Cardiac septum (tissue), 1 donor: ENCODE measurements at places on chromosomes 4 and X. TPM values are rescaled to one million over a fixed set of nuclear protein-coding genes. Genes with fewer than 3 reads are reported as not detected.

Gene FRG2
- not detected for total RNA-seq

Gene GPR143
- total RNA-seq = not detected

Gene SLITRK4
- 22.1 TPM for total RNA-seq

Gene SH3D19
- total RNA-seq = 142 TPM

Gene FAM47A
- total RNA-seq = not detected

Gene ZC4H2
- 4.8 TPM for total RNA-seq

Gene PTCHD1
- total RNA-seq = 0.22 TPM

Gene RADX
- 1.0 TPM for total RNA-seq

Gene ZNF630
- 2.9 TPM for total RNA-seq

Gene FMR1NB
- not detected for total RNA-seq

DNA sequence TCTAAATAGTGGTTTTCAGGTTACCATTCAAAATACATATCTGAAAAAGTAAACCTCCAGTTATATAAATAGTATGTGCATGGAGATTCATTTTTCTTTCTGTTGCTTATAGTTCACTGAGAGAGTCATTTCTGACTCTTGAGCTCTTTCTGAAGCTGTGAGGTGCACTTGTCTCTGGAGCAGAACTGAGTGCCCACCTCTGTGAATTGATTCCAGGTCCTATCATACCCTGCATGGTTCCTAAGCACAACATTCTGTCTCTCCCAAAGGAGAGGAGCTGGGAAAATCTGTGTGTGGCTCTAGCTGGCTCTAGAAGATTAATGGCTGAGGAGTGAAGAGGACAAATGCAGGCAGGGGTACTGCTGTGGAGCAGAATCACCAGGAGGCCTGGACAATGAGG is 161.6 kb upstream of the HCCS start:
- DNase-seq = no peak

DNA sequence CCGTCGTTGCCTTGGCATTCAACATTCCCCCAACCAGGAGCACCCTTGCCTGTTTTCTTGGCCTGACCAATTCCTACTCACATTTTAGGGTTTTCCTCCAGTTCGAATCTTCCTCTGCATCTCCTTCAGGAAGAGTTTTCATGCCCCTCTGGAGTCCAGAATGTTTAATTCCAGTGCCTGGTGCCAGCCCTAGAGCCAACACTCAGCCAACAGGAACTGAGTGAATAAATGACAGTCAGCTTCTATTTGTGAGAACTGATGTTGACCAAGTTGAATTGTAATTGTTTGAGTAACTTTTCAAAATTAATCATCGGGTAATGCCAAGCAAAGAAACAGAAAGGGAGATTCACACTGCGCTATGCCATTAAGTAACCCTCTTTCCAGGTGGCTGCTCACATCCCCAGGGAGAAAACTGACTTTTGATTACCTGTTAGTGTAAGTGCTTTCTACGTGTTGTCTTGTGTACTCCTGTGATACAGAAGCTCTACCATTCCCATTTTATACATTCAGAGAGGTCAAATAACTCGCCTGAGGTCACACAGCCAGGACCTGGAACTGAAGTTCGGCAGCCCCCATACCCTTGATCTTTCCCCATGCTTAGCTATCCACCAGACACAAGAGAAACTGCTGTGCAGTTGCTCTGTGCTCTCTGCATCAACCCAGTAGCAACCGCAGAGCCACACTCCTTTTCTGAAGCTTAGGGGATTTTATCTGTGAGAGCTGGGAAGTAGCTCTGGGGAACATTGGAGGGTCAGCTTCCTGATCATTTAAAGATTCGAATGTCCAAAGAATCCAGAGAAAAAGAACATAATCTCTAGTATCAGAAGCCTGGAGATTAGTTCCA is 19.0 kb upstream of the SLC2A9 start:
- DNase-seq = no peak

DNA sequence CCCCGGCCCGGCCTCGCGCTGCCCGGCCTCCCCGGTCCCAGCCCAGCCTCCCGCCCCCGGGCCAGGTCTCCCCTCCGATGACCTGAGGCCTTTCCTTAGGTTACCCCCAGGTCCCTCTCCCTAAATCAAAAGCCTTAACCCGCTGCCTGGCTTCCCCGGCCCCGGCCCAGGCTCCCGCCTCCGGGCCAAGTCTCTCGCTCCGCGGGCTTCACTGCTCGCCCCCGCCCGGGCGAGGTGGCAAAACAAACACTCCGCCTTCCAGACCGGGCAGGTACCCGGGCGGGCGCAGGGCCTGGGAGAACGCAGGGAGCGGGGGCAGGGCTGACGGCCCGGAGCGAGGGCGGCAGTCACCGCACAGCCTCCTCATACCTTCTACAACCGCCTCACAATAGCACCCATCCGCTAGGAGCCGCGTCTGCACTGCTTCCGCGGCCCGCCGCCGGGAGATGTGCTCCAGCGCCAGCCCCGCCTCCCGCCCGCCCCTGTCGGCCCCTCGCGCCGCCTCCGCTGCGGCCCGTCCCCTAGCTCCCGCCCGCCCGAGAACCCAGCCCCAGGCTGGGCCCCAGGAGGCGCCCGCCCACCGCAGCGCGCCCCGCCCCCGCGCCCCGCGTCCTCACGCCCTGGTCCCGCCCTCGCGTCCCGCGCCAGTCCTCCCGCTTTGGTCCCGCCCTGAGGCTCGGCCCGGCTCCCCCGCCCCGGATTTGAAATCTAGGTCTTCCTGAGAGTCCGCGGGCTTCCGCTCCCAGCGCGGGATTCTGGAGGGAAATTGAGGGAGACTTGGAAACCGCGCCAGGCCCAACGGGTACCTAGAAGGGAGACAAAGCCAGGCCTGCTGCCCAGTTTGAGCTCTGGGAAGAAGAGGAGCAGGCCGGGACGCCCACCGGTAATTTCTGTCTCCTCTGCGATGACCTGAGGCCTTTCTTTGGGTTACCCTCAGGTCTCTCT is at the start of the genes CASP3 and PRIMPOL:
Gene CASP3, minus strand, starts transcription at position 422 of the 945 bp plus-strand sequence. CDS start 10,994 bp downstream, outside the sequence.
Gene PRIMPOL, plus strand, starts transcription at position 713 of the 945 bp plus-strand sequence. CDS start 7,403 bp downstream, outside the sequence.
- peak; percentile 99 for DNase-seq

GRCh38 chrX:21700967-21701366 is 42.8 kb upstream of the KLHL34 start:
- no peak for DNase-seq

DNA sequence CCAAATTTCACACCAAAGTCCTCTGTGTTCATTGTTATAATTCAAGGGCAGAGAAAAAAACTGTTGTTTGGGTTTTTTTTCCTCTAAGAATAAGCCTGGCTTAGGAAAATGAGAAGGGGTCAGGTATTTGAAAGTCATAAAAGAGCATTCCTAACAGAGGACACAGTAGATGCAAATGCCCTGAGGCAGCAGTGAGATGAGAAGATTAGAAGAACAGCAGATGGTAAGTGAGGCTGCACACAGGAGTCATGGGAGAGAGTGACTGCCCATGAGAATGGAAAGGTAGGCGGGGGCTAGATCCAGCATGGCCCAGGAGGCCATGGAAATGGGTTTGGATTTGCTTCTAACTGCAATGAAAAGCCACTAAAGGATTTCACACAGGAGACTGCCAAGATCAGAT is 107.5 kb upstream of the RBPJ start:
- no peak for DNase-seq

GRCh38 chrX:45765767-45766166 is 565.1 kb upstream of the DIPK2B start:
- DNase-seq = no peak

DNA sequence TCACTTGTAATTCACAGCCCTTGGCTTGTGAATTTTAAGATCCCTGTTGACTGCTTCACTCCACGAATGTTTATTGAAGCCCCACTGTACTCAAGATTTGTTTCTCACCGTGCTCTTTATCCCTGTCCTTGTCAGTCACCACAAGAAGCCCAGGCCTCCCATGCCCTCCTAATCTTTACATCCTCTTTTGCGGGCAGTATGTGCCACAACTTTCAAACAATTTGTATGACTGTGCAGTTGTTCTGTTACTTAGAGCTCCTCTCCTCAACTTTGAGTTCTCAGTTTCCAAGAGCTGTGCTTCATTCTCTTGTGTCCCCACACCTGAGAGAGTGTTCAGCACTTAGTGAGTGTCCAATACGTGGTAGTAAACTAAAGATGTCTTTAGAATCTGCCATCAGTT is 467.7 kb downstream of the NKX6-1 start:
- no peak for DNase-seq

- no peak for DNase-seq
Observed at GRCh38 chrX:16827225-16827624, 41.0 kb downstream of the TXLNG start.

DNA sequence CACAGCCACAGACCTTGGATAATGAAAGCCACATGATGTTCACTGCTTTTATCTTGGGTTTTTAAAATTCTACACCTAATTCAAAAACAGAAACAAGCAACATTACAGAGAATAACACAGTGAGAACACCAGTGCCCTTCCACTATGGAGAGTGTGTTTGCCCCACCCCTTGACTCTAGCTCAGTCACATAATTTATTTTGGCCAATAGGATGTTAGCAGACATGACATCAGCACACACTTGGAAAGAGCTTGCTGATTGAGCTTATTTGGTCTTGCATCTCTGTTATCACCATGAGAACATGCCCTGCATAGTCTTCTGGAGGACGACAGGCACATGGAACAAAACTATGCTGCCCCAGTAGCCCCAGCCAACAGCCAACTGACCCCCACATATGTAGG is 118.1 kb downstream of the HNRNPD start:
- DNase-seq = no peak

GRCh38 chr4:155473420-155474095 is 96.8 kb upstream of the MAP9 start:
- DNase-seq = no peak

DNA sequence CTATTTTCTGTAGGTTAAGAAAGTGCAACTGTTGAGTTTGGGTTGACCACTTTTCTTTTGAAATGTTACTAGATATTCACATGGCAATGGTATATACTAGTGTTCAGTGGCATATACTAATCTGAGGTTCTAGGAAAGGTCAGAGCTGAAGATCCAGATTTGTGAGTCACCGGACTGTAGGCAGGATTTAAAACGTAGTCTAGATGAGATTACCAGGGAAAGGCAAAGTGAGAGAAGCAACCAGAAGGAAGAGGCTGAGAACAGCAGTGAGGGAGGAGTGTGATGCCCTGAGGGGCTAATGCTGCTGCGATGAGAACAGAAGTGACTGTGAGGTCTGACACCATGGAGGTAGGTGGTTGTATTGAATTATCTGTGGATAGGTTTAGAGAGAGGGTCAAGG is 9.7 kb upstream of the PLA2G12A start:
- no peak for DNase-seq

- DNase-seq = no peak
Observed at GRCh38 chrX:101774340-101774739, 114.7 kb upstream of the ARMCX2 start.

DNA sequence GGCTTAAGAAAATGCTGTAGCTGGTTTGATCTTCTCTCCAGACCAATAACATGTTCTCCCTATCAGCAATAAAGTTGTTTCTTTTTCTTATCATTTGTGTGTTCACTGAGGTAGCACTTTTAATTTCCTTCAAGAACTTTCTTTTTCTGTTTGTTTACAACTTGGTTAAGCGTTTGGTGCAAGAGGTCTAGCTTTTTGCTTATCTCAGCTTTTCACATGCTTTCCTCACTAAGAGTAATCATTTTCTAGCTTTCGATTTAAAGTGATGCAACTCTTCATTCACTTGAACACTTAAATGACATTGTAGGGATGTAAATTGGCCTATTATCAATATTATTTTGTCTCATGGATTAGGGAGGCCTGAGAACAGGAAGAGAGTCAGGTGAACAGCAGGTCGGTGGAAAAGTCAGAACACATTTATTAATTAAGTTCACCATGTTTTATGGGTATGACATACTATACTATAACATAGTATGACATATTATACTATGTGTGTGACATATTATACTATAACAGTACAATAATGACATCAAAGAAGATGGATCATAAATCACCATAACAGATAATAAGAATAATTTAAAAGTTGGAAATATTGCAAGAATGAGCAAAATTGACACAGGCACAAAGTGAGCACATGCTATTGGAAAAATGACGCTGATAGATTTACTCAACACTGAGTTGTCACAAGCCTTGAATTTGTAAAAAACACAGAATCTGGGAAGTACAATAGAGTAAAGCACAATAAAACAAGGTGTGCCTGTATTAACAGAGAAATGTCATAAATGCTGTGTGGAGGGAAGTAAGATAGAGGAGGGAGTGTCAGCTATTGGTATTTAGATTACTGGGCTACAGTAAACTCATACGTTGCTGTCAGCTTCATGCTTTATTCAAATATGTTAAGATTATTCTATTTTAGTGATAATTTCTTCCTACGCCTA is 218.6 kb upstream of the SLC7A11 start:
- DNase-seq = no peak

DNA sequence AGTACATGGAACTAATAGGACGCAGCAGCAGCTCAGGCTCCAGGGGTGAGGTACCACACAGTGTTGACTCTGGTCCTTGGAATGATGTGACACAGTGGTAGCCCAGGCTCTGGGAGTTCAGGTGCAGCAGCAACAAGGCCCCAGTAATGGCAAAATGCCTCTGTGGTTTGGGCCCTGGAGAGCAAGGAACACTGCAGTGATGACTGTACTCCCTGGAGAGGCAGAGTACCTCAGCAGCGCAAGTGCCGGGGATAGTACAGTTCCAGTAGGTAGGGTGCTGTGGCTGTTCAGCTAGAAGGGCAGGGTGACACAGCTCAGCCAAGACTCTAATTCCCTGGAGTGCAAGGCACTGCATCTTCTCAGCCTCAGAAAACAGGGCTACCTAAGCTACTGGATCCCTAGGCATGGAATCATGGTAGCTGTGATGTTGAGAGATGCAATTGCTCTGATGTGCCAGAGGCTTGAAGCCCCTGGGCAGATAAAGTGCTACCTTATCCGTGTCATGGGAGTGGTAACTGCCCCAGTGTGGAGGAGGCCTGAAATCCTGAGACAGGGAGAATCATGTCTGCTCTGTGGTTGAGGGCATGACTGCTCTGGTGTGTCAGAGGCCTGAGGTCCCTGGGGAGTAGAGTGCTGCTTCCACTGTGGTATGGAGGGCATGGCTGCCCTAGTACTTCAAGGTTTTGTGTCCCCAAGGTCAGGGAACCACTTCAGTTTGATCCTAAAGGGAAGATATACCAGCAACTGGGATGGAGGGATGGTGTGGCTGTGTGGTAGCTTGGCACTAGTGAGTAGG is 55.2 kb downstream of the AREG start:
- DNase-seq = no peak

- no peak for DNase-seq
Observed at GRCh38 chr4:86596807-86597206, 2.7 kb downstream of the PTPN13 start.

GRCh38 chr4:40582413-40582812 is 47.3 kb downstream of the RBM47 start:
- DNase-seq = no peak

- no peak for DNase-seq
Observed at GRCh38 chr4:41852229-41852628, 83.0 kb upstream of the TMEM33 start.

- no peak for DNase-seq
Observed at GRCh38 chrX:148568763-148569162, 68.3 kb downstream of the AFF2 start.

DNA sequence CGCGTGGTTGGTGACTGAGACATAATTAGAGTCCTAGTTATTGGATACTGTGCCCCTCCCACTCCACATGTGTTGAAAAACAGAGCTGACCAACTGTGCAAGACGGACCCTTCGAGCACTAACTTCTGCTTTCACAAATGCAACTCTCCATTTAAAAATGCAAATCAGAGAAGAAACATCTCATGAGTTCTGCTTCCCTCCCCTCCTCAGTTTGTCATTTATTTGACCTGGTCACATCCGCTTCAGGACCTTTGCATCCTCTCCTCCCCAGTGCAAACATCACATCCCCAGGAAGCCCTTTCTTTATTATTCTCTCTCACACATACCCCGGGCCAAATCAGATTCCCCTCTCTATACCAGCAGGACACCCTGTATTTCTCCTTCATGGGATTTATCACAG is 38.1 kb upstream of the NOCT start:
- DNase-seq = no peak

- no peak for DNase-seq
Observed at GRCh38 chrX:41332408-41333002, 1.5 kb upstream of the DDX3X start.
